ENCODE measurements at places on chromosomes 16 and 17. TPM values are rescaled to one million over a fixed set of nuclear protein-coding genes. Genes with fewer than 3 reads are reported as not detected.
A peak's percentile ranks its signal among the peaks of the same experiment; 100 is the strongest.

DNA sequence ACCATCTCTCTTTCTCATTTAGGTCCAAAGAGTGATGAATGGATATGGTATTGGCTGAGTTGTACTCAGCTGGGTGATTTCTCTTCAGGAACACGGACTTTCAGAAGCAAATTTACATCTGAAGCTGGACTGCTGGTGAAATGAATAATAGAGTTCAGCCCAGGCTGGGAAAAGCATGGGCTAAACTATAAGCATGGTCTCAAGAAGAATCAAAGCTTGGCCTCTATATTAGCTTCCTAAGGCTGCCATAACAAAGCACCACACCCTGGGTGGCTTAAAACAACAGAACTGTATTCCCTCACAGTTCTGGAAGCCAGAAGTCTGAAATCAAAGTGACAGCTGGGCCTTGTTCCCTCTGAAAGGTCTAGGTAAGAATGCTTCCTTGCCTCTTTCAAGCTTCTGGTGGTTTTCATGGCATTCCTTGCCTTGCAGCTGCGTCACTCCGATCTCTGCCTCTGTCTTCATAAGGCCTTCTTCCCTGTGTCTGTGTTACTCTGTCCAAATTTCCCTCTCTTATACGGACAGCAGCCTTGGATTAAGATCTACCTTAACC is 89.8 kb upstream of the CES5A start:
- no peak for DNase-seq
- H3K4me3 ChIP-seq, result no peak overlapping the region
- H3K4me1 ChIP-seq, result no peaks in the 10 kb centered on the region
- no peak overlapping the region for H3K27ac ChIP-seq
- H3K27me3 ChIP-seq, result no peaks in the 10 kb centered on the region

- H3K4me1 ChIP-seq, result no peaks in the 10 kb centered on the region
- H3K4me3 ChIP-seq, result no peak overlapping the region
- 0 out of 2 replicates have a peak, but pooled peaks cover 4% of the 10 kb centered on the region for H3K27me3 ChIP-seq
- no peaks in the 10 kb centered on the region for H3K36me3 ChIP-seq
These were observed 102.7 kb downstream of the METRNL start for GRCh38 chr17:83181991-83182619.

GRCh38 chr17:47099451-47099986 is 89.6 kb downstream of the CDC27 start:
- no peak overlapping the region for H3K27ac ChIP-seq
- H3K36me3 ChIP-seq, result no peaks in the 10 kb centered on the region
- peaks cover 10% of the 10 kb centered on the region for H3K4me1 ChIP-seq
- H3K4me3 ChIP-seq, result peak overlapping the region; percentile 94
- no peaks in the 10 kb centered on the region for H3K27me3 ChIP-seq

DNA sequence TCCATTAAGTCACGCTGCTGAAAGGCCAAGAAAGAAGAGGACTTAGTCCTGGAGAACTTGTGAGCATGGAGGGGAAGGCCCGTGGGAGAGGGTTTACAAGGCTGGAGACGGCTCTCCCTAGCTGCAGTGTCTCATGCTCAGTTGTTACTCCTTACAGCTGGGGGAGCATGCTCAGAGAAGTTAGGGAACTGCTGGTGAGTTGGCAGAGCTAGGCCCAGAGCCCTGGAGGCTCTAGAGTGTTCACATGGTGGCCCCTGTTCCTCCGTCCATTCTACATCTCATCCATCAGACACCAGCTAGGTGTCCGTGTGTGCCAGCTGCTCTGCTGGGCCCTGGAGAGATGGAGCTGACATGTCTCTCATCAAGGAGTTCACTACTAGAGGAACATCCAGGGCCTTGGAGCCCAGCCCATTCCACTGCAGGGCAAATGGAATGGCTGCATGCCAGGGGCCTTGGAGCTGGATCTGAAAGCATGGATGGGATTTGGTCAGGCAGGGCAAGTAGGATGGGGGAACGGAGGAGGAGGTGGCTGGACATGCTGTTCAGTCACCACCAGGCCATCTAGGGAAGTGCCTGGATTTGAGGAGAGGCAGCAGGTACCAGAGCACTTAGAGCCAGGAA is 6.3 kb downstream of the XYLT2 start:
- H3K27me3 ChIP-seq, result no peaks in the 10 kb centered on the region
- H3K4me1 ChIP-seq, result peaks cover 17% of the 10 kb centered on the region
- no peak for DNase-seq
- H3K36me3 ChIP-seq, result peaks cover 28% of the 10 kb centered on the region
- H3K4me3 ChIP-seq, result no peak overlapping the region

- no peak for DNase-seq
- peaks cover 14% of the 10 kb centered on the region for H3K27me3 ChIP-seq
- no peak overlapping the region for H3K4me3 ChIP-seq
- H3K36me3 ChIP-seq, result no peaks in the 10 kb centered on the region
These were observed 1.3 kb downstream of the PHOSPHO1 start for GRCh38 chr17:49229076-49229804.

GRCh38 chr16:69463876-69464275 is 39.5 kb downstream of the CYB5B start:
- H3K27ac ChIP-seq, result no peak overlapping the region
- no peak overlapping the region for H3K4me3 ChIP-seq
- no peak for DNase-seq

- H3K4me3 ChIP-seq, result no peak overlapping the region
- H3K4me1 ChIP-seq, result no peaks in the 10 kb centered on the region
- H3K27me3 ChIP-seq, result peaks cover 4% of the 10 kb centered on the region
- DNase-seq, result no peak
These were observed 121.1 kb upstream of the HSBP1 start for GRCh38 chr16:83686726-83687125.

- no peak overlapping the region for H3K4me3 ChIP-seq
- no peaks in the 10 kb centered on the region for H3K36me3 ChIP-seq
- peaks cover 12% of the 10 kb centered on the region for H3K4me1 ChIP-seq
- H3K27me3 ChIP-seq, result no peaks in the 10 kb centered on the region
- no peak for DNase-seq
These were observed 21.3 kb downstream of the GNA13 start for GRCh38 chr17:65035191-65035590.

DNA sequence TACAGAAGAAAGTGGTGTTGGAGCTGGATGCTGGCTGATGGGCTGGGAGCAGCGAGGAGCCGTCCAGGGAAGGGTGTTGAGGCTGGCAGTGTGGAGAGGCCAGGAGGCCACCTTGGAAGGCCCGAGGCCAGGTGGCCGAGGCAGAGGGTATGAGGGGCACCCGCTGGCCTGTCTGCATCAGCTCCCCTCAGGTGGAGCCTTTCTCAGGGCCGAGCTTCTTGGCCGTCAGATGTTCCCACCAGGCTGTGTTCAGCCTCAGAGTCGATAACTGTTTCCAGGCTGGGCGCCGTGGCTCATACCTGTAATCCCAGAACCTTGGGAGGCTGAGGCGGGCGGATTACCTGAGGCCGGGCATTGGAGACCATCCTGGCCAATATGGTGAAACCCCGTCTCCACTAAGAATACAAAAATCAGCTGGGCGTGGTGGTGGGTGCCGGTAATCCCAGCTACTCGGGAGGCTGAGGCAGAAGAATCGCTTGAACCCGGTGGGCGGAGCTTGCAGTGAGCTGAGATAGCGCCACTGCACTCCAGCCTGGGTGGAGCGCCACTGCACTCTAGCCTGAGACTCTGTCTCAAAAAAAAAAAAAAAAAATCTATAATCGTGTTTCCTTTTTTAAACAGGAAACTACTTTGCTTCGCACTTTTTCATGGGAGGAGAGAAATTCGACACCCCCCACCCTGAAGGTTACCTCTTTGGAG is 25.3 kb downstream of the MGRN1 start:
- no peaks in the 10 kb centered on the region for H3K36me3 ChIP-seq
- H3K4me3 ChIP-seq, result no peak overlapping the region
- H3K27ac ChIP-seq, result no peak overlapping the region

DNA sequence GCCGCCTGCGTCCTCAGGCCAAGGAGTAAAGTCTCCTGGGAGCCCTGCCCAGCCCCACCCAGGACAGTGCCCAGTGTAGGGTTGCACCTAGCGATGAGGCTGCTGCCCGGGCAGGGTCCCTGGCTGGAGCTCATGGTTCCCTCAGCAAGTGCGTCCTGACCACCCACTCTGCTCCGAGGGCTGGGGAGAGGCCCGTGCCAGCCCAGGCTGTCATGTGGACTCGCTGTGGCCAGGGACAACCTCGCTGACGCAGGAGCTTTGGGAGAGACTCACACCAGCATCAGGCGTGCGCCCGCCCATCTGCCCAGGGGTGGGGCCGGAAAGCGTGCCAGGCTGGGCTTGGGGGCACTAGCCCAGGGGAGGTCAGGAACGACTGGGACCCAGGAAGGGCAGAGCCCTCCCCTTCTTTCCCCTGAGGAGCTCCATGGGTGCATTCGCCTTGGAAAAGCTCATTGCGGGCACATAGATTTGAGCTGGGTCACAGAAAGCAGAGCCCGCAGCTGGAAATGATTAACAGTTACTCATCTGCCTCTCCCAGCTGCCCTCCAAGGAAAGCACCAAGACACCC is 19.7 kb downstream of the DPEP1 start:
- H3K27ac ChIP-seq, result peak overlapping the region; percentile 28
- H3K4me1 ChIP-seq, result peaks cover 16% of the 10 kb centered on the region
- peak overlapping the region; percentile 18 for H3K4me3 ChIP-seq
- no peaks in the 10 kb centered on the region for H3K36me3 ChIP-seq
- H3K27me3 ChIP-seq, result peaks cover 3% of the 10 kb centered on the region
- DNase-seq, result peak; percentile 84

GRCh38 chr17:7444682-7445618 is at the start of gene CHRNB1:
CHRNB1 (plus strand) TSS chr17:7445061; CDS start chr17:7445128, 67 bp downstream.
- no peak for DNase-seq
- no peaks in the 10 kb centered on the region for H3K27me3 ChIP-seq
- H3K27ac ChIP-seq, result no peak within 1 kb of the TSS
- H3K4me1 ChIP-seq, result no peaks in the 10 kb centered on the region
- no peak within 1 kb of the TSS for H3K4me3 ChIP-seq
- no peaks in the 10 kb centered on the region for H3K36me3 ChIP-seq

DNA sequence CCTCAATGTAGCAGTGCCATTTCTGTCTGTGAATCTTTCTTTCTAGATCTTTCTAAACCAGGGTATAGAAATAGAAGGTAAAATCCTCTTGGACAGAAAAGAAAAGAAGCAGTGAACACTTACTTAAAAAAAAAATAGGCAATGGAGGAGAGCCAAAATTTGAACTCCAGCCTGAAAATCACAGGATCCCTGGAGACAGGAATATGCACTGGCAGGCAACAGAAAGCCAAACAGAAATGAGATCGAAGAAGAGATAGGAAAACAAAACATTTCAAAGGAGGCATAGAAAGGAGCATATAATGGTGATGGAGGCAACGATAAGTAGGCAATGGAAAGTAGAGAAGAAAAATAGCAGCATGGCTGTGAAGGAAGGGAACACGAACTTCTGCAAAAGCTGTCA is 253.7 kb upstream of the HSBP1 start:
- H3K4me1 ChIP-seq, result no peaks in the 10 kb centered on the region
- H3K27ac ChIP-seq, result no peak overlapping the region
- no peak for DNase-seq
- no peaks in the 10 kb centered on the region for H3K27me3 ChIP-seq
- no peak overlapping the region for H3K4me3 ChIP-seq

Gene TMC8
- 4.6 TPM for total RNA-seq

Gene KRT40
- not detected for total RNA-seq

Gene PCGF2
- 14.1 TPM for total RNA-seq

Gene TMEM92
- total RNA-seq, result 6.9 TPM

Gene RND2
- 0.12 TPM for total RNA-seq

Gene SHMT1
- 61.5 TPM for total RNA-seq

Gene SPATA32
- not detected for total RNA-seq

Data from PC-3 (cell line).